GM23248 (cell line): ENCODE measurements at places on chromosomes 1 and 21.
A peak's percentile ranks its signal among the peaks of the same experiment; 100 is the strongest.

DNA sequence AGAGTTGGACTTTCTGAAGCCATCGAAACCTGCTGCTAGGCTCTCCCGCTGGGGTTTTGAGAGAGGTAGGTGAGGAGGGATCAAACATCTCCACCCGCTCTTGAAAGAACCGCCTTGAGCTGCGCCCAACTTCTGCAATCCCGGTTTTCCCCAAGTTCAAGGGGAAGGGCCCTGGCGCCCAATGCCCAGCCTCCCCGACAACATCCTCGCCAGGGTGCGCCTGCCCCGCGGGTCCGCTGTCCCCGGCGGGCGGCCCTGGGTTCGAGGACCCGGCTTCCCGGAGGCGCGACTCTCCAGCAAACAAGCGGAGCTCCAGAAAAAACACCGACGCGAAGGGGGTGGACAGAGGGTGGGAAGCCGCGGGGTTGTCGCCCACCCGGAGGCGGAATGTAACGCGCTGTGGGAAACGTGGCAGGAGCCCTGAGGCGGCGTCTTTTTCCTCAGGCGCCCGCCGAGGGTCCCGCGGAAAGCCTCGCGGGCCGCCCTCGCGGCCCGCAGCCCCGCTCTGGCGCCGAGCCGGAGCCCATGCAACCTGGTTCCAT is 607 bp downstream of the BTG3 start:
- peak; percentile 69 for DNase-seq

GRCh38 chr1:172997941-172998361 is 52.8 kb downstream of the TNFSF18 start:
- peak; percentile 54 for DNase-seq

GRCh38 chr1:35223084-35223630 is 30.2 kb upstream of the SFPQ start:
- peak; percentile 33 for DNase-seq

- DNase-seq: no peak
Measured at GRCh38 chr1:203662360-203662759, 35.7 kb downstream of the ATP2B4 start.

DNA sequence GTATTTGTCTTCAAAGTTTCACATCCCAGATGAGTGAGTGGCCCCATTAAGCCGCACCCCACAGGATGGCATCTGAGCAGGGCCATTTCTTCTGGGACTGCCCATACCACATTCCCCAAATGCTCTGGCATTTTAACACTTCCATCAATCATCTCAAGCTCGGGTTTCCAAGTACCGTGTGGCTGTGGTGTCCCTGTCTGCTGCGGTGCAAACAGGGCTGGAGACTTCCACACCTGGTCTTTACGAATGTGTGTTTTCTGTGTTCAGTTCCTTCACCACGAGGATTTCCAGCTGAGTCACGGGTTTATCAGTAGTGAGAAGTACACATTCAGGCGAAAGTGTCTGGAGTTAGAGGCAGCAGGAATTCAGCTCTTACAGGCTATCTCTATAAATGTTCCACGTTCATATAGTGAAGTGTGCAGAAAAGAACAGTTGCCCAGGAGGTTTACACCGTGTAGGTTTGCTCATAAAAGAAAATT is 195.2 kb downstream of the RHOU start:
- DNase-seq: no peak
